ENCODE measurements at places on chromosomes 13 and 19.
A peak's percentile ranks its signal among the peaks of the same experiment; 100 is the strongest.

DNA sequence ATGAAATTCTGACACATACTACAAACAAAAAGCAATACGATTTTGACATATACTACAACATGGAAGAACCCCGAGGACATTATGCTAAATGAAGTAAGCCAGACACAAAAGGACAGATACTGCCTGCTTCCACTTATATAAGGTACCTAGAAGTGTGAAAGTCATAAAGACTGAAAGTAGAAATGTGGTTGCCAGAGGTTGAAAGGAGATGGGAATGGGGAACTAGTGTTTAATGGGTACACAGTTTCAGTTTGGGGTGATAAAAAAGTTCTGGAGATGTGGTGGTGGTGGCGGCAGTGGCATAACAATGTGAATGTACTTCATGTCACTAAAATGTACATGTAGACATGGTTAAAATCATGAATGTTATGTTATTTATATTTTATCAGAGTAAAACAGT, 12.1 kb upstream of the NDFIP2 start:
- DNase-seq: no peak

DNA sequence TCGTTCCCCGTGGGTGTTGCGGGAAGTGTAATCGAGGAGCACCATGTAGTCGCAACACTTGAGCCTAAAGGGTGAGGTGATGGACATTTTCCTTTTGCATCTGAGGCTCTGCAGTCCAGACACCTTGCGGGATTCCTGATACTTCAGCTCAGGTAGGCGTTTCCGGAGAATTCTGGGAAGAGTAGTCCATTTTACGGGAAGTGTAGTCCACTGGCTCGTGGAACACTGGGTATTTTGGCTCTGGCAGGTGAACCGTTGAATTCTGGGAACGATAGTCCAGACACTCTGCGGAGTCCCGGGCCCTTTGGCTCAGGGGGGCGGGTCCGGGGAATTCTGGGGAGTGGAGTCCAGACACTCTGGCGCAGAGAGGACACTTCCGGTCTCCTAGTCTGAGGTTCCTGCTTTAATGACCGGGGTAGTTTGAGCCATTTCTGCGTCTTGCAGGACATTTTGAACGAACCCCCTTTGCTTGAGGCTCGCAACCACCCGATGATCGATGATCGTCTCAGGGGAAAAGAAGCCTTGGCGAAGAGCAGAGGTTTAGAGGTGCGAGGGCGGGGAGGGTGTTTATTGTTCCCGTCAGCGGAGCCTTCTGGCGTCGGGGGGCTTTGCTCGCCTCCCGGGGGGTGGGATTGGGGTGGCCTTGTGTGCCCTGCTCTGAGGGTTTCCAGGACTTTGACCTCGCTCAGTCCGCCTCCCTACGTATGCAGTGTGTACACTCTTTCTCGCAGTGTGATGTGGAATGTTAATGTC, at the start of gene ZNF223:
ZNF223 (plus strand) TSS at position 387 of the 753 bp plus-strand sequence. CDS start 3,141 bp downstream, outside the sequence.
- DNase-seq: peak; percentile 78

DNA sequence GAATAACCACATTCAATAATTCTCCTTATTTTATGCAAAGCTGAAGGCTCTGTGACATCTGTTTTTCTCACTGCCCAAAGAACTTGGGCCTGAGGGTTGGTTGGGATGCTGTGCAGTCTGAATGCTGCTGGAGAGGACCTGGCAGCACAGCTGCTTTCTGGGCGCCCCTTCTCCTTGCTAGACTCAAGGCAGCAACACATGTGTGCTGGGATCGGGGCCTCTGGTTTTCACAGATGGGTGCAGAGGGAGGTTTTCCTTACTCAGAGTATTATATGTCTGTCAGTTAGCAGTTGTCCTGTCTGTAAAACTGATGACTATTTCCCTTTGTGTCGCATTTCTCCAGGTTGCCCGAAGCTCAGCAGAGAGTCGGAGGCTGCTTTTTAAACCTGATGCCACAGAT, 53.2 kb upstream of the TEX29 start:
- DNase-seq: no peak

- no peak for DNase-seq
These were observed 30.1 kb downstream of the ZC3H13 start for GRCh38 chr13:46022481-46022880.

DNA sequence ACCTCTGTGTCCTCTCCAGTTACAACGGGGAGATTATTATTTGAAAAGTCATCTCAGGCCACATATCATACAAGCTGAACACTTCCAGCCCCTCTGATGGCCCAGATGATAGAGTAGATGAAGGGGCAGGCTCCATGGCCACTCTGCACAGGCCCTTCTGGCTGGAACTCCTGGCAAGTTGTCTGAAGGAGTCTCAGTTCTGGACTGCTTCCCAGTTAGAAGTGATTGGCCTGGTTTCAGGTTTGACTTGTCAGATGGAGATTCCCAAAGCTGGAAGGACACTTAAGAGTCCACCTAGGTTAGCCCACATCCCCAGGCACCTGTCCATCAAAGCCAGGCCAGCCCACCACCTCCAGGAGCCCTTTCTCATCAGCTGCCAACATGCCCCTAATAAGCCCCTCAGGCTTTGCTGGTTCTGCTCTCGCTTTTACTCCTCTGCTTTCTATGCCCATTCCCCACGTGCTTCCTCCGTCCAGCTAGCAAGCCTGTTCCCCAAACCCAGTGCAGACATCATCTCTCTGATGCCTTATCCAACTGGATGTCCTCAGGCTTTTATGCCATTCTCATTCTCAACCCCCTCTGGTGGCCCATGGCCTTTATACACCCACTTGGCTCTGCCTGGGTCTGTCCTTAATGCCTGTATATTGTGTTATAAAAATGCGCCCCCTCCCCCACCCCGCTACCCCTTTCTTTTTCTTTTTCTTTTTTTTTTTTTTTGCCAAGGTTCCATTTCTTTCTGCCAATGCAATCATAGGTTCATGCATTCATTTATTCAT, 56.5 kb downstream of the HSPH1 start:
- no peak for DNase-seq

- no peak for DNase-seq
These were observed 1566.6 kb downstream of the EFNB2 start for GRCh38 chr13:104968876-104969275.

- no peak for DNase-seq
These were observed 15.3 kb downstream of the CATSPERG start for GRCh38 chr19:38350883-38351282.

DNA sequence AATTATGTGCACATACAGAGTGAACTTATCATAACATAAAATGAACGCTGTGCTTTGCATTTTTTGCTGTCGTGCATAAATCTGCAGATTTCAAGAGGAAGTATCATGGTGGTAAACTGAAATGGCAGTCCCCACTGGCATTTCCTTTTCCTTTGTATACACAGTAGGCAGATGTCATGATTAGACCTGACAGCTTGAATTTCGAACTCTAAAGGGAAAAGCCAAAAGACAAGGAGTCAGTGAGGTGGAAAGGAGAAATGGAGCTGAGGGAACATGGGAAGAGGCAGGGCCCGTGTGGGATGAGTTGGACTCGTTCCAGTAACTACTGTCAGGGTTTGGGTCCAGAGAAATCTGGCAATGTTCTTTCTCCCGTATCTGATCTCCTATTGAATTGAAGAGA, 454.1 kb upstream of the SGCG start:
- no peak for DNase-seq

DNA sequence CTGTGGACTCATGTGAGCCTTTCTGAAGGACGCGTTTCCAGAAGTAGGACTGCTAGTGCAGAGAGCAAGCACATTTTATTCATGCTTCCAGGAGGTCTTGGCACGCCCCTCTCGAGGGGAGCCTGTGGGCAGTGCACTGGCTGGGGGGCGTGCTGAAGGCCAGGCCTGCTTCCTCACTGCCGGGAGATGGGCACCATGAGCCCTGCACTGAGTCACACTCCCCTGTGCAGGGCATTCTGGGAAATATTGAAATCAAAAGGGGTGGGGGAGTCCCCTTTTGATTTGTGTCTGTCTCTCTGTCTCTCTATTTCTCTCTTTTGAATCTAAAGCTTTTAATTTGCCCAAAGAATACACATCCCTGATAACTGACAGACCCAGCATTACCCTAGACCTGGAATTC, 34.0 kb downstream of the DPF1 start:
- no peak for DNase-seq

DNA sequence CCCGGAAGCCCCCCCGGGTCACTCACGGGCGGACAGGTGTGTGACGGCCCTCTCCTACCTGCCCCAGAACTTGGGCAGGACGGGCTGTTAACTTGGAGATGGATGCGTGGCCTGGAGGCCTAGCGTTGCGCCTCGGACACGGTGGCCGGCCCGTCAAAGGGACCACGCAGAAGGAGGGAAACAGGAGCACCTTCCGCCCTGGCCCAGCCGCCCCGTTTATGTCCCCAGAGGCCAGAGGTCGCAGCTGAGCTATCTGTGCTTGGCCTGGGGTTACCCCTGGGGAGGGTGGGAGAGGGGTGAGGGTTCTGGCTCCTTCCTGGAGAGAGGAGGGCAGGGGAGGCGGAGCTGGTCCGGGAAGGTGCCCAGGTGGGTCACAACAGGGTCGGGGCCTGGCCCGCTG, 35.6 kb downstream of the GADD45B start:
- DNase-seq: no peak

GRCh38 chr13:77416666-77417212, 89.8 kb upstream of the MYCBP2 start:
- DNase-seq: no peak

GRCh38 chr19:42386974-42387707, 3.0 kb downstream of the CNFN start:
- peak; percentile 74 for DNase-seq

GRCh38 chr13:82934000-82934399, 948.3 kb downstream of the SLITRK1 start:
- no peak for DNase-seq

DNA sequence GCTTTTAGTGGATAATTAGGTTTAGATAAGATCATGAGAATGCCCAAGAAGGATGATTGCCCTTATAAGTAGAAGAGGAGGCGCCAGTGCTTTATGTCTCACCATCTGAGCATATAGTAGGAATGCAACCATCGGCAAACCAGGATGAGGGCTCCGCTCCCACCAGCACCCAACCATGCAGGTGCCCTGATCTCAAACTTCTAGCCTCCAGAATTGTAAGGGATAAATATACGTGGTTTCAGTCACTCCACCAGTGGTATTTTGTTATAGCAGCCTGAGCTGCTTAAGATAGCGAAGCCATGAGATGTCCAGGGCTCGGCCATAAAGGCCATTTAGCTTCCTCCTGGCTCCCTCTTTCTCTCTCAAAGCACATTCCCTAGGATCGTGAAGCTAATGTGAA, 413.9 kb downstream of the MZT1 start:
- DNase-seq: no peak

DNA sequence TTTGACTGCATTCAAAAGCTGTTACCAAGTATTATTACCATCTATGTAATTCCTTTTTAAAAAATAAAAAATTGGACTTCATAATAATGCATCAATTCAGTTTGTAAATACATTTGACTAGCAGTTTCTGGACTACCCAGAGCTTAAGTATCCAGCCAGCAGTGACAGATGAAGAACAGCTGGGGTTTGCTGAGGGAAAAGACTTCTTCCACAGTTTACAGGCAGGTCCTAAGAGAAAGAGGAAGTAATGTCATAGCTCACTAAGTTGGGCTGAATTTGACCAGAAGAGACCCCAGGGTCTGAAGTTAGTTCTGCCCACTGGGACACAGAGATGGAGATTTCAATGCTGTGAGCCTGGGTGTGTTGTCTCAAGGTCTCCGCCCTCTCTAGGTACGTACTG, 96.4 kb downstream of the MBNL2 start:
- no peak for DNase-seq

GRCh38 chr13:112825071-112825470, 135.2 kb downstream of the ATP11A start:
- DNase-seq: no peak

DNA sequence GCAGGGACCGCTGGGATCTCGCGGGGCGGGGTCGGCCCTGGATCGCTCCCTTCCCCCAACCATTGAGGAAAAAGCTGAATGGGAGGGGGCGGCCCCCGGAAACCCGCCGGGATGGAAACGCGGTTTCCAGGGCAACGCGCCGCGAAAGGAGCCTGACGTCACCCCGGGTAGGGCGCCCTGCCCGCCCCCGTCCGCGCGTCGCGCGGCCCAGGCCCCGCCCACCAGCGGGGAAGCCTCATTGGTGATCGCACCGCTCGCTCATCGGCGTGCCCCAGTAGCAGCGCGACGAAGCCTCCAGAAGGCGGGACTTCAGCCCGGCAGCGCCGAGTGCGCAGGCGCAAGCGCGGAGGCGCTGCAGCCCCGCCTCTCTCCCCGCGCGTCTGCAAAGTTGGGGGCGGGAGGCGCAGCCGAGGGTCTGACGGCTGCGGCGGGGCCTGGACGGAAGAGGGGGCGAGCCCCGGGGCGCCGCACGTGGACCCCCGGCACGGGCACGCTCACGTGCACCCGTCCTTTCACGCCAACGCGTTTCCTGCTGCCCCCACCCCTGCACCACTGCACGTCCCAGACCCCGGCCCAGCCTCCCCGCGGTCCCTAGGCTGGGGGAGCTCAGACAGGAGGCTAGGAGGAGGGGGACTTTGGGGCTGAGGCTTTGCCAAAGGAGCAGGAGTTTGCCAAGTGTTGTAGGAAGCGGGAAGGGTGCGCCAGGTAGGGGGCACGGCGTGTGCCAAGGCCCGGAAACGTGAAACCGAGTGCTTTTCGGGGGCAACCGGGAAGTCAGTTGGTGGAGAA, 8.2 kb upstream of the CIRBP start:
- peak; percentile 97 for DNase-seq
